ENCODE measurements at places on chromosomes 7 and 10.

DNA sequence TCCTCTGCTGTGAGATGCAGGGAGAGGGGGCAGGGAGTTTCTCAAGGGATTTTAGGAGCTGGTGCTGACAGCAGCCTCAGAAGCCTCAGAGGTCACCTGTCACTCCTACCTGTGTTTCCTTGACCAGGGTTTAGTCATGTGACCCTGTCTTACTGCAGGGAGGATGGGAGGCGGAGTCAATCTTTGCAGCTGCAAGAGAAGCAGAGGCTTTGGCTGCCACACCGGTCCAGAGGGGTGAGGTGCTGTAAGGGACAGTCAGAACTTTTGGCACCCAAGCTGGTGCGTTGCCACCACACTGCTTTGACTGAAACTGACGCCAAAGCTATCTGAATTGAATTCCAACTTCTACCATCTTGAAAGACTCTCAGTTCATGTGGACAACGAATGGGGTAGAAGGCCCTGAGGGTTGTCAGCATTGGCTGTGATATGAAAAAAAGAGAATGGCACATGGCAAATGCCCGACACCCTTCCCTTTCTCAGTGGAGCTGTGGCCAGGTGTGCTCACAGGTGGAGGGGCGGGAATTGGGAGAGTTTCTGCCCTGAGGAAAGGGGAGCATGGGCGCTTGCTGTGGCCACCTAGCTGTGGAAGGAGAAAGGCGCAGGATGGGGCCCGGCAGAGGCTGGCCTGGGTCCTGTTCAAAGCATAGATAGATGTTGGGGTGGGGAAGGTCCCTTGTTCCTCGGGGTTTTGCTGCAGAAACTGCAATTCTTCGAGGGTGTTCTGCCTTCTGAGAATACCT is 69.3 kb downstream of the ARHGAP22 start:
- peak; percentile 43 for DNase-seq

GRCh38 chr7:77571801-77572200 is 34.7 kb downstream of the PTPN12 start:
- DNase-seq: no peak

DNA sequence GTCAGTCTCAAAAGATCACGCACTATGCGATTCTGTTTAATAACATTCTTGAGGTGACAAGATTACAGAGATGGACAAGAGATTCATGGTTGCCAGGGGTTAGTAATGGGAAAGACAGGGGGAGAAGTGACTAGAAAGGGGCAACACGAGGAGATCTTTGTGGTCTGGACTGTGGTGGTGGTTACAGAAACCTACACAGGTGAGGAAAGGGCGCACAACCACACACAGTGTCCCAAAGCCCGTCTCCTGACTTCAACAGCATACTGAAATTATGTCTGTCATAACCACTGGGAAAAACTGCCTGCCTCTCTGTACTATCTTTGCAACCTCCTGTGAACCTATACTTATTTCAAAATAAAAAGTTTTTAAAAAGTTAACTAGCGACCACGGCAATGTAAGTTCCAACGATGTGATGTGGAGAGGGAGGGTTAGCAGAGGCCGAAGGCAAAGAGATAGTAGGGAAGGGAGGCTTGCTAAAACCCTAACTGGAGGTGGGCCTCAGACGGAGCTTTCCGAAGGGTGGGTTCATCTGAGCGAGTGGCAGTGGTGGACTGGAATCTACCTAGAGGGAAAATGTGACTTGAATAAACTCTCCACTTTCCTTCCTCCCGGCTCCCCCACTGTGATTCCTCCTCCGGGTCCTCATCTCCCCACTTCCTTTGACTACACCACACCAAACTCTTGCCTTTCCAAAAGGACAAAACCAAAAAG is 43.7 kb downstream of the GNA12 start:
- no peak for DNase-seq

DNA sequence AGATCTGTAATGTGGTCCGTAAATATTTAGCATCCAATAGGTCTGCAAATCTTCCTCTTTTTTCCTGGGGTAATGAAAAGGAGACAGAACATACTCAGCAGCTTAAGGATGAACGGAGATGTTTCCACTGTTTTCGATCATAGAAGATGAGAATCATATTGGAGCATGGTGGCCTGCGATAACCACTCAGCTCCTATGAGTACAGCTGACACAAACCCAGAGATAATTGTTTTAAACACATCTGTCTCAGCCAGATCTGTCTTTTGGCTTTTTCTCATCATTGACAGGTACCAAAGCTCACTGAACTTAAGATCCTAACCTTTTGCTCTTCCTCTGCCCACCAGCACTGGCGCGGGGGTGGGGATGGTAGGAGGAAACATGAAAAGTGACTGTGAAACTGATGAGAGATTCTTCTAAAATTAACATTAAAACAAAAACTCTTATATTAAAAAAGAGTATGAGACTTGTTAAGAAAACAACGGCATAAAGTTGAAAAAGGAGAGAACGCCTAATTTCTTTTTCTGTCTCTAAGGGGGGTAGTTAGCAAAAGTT is 71.0 kb downstream of the SVOPL start:
- DNase-seq: no peak

- DNase-seq: no peak
Observed at GRCh38 chr10:124649214-124649613, 95.0 kb downstream of the FAM53B start.

Measured in iPS-NIHi11 (cell line).